ENCODE measurements at places on chromosomes 4 and X.

DNA sequence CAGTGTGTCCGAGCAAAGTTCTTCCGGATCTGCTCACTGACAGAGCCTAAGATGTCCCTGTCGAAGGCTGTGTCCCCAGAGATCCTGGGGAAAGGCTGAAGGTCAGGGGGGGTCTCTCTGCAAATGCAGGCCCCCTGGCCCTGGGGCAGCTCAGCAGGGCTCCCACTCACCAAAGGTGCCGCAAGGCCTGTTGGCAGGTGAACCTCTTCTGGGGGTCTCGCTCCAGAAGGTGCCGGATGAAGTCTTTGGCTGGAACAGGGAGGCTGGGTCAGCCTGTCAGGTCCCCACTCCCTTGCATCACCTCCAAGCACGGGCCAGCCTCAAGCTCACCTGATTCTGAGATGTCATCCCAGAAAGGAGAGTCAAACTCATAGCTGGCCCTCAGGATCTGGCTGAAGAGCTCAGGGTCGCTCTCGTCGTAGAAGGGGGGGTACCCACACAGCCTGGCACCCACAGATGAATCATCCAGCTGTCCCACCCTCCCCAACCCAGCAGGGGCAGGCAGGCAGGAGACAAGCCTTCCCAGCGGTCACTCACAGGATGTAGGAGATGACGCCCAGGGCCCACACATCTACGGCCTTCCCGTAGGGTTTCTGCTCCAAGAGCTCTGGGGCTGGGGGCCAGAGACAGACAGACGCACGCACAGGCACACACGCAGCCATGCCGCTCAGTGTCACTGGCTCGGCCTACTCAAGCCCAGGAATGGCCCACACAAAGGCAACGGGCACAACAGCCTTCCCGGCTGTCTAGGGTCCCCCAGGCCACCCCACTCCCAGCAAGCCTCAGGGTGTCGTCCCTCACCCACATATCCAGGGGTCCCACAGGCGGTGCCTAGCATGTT, 2.6 kb downstream of the PNCK start:
- peaks cover 41% of the 10 kb centered on the region for H3K27me3 ChIP-seq
- no peak overlapping the region for H3K4me3 ChIP-seq
- no peak for DNase-seq
- H3K4me1 ChIP-seq: peaks cover 13% of the 10 kb centered on the region

- no peaks in the 10 kb centered on the region for H3K36me3 ChIP-seq
- peak overlapping the region; percentile 60 for H3K4me3 ChIP-seq
- peaks cover 84% of the 10 kb centered on the region for H3K27me3 ChIP-seq
- H3K27ac ChIP-seq: no peak overlapping the region
- H3K4me1 ChIP-seq: no peaks in the 10 kb centered on the region
- no peak for DNase-seq
Measured at GRCh38 chr4:52751487-52751911, 274 bp upstream of the ERVMER34-1 start.

- no peaks in the 10 kb centered on the region for H3K27me3 ChIP-seq
- no peak overlapping the region for H3K27ac ChIP-seq
- no peak for DNase-seq
- H3K4me1 ChIP-seq: no peaks in the 10 kb centered on the region
- H3K36me3 ChIP-seq: no peaks in the 10 kb centered on the region
Measured at GRCh38 chr4:141389649-141390048, 169.0 kb downstream of the ZNF330 start.

DNA sequence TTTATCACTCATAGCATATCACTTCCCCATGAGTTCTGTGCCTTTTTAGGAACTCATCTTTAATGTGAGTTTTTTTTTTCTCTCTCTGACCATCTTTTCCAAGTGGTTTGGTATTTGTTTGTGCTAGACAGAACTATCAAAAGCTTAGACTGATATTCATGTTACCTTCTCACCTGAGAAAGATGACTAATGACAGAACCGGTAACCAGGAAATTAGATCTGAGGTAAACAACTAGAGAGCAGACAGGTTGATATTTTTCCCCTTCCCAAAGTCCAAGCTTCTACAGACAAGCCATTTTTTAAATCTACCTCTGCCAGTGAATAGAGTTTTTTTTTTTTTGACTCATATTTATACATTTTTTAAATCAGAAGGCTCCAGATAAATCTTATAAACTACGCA, 17.0 kb upstream of the SRD5A3 start:
- H3K27ac ChIP-seq: no peak overlapping the region
- no peak overlapping the region for H3K4me3 ChIP-seq
- no peak for DNase-seq
- H3K36me3 ChIP-seq: no peaks in the 10 kb centered on the region
- no peaks in the 10 kb centered on the region for H3K4me1 ChIP-seq

- no peak overlapping the region for H3K27ac ChIP-seq
- no peaks in the 10 kb centered on the region for H3K4me1 ChIP-seq
- no peak for DNase-seq
- H3K27me3 ChIP-seq: peaks cover 21% of the 10 kb centered on the region
- no peaks in the 10 kb centered on the region for H3K36me3 ChIP-seq
- no peak overlapping the region for H3K4me3 ChIP-seq
Measured at GRCh38 chr4:78213218-78213617, 156.1 kb downstream of the FRAS1 start.

GRCh38 chrX:108245462-108245861, 153.9 kb downstream of the ATG4A start:
- no peaks in the 10 kb centered on the region for H3K4me1 ChIP-seq
- no peak overlapping the region for H3K4me3 ChIP-seq
- no peak overlapping the region for H3K27ac ChIP-seq

DNA sequence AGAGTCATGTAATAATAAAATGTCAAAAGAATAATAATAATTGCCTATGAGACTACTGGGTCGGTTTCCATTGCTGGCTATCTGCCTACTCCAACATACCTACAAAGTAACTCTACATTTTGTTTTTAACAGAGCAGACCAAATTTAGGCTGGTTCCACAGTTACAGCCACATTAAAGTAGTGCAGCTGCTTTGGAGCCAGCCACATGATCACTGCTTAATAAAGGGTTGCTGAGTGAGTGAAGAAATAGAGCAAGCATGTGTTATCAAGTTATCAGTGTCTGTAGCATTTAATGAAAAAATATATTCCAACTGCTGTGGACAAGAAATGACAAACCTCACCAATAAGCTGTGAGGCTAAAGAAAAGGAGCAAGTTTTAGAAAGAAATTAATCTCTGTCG, 782.3 kb downstream of the PCDH18 start:
- H3K4me1 ChIP-seq: no peaks in the 10 kb centered on the region
- no peak overlapping the region for H3K4me3 ChIP-seq
- no peaks in the 10 kb centered on the region for H3K27me3 ChIP-seq
- no peak for DNase-seq
- no peaks in the 10 kb centered on the region for H3K36me3 ChIP-seq

DNA sequence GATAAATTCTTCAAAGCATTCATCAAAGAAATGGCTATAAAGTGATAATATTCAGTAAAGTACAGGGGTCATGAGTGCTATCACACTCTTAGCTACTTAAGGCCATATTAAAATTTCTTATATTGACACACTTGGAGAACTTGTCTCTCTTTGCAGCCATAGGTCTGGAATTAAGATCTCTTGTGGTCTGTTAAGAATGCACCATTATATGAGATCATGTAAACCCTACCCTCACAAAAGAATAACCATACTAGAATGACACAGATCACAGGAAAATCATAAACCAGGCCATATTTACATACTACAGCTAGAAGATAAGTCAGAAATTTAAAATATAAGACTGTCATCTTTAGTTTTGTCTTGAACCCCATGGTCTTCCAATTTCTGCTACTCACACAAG, 434.3 kb downstream of the PDGFC start:
- H3K4me1 ChIP-seq: no peaks in the 10 kb centered on the region
- H3K36me3 ChIP-seq: no peaks in the 10 kb centered on the region

- H3K36me3 ChIP-seq: no peaks in the 10 kb centered on the region
- H3K27me3 ChIP-seq: no peaks in the 10 kb centered on the region
- no peak overlapping the region for H3K4me3 ChIP-seq
- H3K27ac ChIP-seq: no peak overlapping the region
- H3K4me1 ChIP-seq: no peaks in the 10 kb centered on the region
Measured at GRCh38 chr4:92678292-92678691, 374.5 kb downstream of the GRID2 start.

DNA sequence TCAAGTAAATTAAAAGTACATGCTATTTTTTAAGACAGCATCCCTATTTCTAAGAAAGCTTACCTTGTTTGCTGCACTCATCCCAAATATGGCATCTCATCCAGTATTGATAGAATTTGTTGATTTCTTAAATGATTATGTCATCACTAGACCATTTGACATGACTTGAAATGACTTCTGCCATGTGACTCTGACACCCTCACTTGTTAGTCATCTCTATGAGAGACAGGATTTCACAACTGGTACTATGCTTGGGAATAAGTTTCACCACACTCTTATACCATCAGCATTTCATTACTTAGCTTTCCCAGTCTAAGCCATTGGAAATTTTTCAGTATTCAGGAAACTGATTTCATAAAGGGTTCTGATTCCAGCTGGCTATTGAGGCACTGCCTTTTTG, 55.3 kb downstream of the TMPRSS11F start:
- no peaks in the 10 kb centered on the region for H3K27me3 ChIP-seq
- H3K36me3 ChIP-seq: no peaks in the 10 kb centered on the region
- no peak for DNase-seq
- H3K4me1 ChIP-seq: no peaks in the 10 kb centered on the region

DNA sequence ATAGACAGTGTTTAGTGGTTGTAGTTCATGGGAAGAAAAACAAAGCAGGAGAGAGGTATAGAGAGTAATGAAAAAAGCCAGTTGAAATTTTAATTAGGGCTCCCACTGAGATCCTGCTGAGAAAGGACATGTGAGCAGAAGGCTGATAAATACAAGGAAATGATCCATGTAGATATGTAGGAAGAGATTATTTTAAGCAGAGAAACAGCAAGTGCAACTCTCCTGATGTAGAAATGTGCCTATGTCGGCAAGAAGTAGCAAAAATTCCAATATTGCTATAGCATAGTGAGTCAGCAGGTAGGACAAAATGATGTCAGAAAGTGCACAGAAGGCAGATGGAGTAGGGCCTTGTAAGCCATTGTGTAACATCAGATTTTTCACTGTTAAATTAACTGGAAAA, 1027.3 kb downstream of the PCDH18 start:
- H3K27me3 ChIP-seq: no peaks in the 10 kb centered on the region
- no peak overlapping the region for H3K4me3 ChIP-seq
- no peaks in the 10 kb centered on the region for H3K4me1 ChIP-seq
- DNase-seq: no peak
- H3K27ac ChIP-seq: no peak overlapping the region

- H3K27ac ChIP-seq: peak overlapping the region; percentile 97
- H3K27me3 ChIP-seq: no peaks in the 10 kb centered on the region
- peak overlapping the region; percentile 93 for H3K4me3 ChIP-seq
- H3K4me1 ChIP-seq: peaks cover 61% of the 10 kb centered on the region
- H3K36me3 ChIP-seq: peaks cover 48% of the 10 kb centered on the region
Measured at GRCh38 chr4:82372517-82373485, 990 bp downstream of the HNRNPD start.

- no peak for DNase-seq
- H3K4me1 ChIP-seq: no peaks in the 10 kb centered on the region
- no peak overlapping the region for H3K4me3 ChIP-seq
- peaks cover 22% of the 10 kb centered on the region for H3K27me3 ChIP-seq
Measured at GRCh38 chr4:129342819-129343408, 247.0 kb downstream of the C4orf33 start.

DNA sequence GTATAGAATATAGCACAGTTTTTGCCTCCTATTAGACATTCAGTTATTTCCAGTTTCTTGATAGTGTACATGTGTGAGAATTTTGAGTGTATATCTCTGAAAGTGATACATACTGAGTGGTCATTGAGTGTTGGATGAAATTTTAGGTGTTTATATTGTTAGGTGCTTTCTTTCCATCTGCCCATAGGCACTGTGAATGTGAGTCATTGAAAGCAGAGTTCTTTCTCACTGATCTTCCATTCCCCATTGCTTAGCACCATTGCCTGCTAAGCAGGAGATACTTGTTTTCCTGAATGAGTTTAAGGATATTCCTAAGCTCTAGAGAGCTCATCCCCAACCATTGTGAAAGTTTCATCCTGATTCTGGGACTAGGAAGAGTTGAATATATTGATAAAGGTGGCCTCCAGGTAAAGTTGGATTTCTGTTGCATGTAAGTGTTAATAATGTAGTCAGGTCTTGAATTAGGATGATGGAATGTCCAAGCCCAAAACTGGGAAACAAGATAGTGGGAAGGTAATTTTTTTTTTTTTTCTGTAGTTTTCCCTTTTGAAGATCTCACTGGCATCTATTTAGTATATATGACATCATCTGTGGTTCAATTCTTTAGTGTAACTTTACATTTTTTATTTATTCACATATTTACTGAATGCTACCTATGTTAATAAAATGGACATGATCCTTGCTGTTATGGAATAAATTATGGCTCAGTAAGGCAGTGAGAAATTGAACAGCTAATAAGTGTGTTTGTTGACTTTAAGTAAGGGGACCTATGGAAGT, 22.1 kb downstream of the UBE2K start:
- H3K27ac ChIP-seq: peak overlapping the region; percentile 1
- no peak overlapping the region for H3K4me3 ChIP-seq
- no peaks in the 10 kb centered on the region for H3K27me3 ChIP-seq
- DNase-seq: no peak
- H3K36me3 ChIP-seq: peaks cover 7% of the 10 kb centered on the region

- H3K4me1 ChIP-seq: peaks cover 41% of the 10 kb centered on the region
- no peak for DNase-seq
- H3K27me3 ChIP-seq: no peaks in the 10 kb centered on the region
- H3K4me3 ChIP-seq: no peak overlapping the region
- no peaks in the 10 kb centered on the region for H3K36me3 ChIP-seq
Measured at GRCh38 chrX:51825436-51825835, 68.0 kb upstream of the MAGED1 start.

- H3K4me1 ChIP-seq: no peaks in the 10 kb centered on the region
- no peak for DNase-seq
- H3K36me3 ChIP-seq: no peaks in the 10 kb centered on the region
- H3K4me3 ChIP-seq: peak overlapping the region; percentile 32
Measured at GRCh38 chrX:37684973-37685372, 618 bp upstream of the XK start.

- no peaks in the 10 kb centered on the region for H3K4me1 ChIP-seq
Measured at GRCh38 chr4:19748519-19749479, 502.9 kb upstream of the SLIT2 start.

- no peak for DNase-seq
- no peaks in the 10 kb centered on the region for H3K4me1 ChIP-seq
- H3K36me3 ChIP-seq: peaks cover 4% of the 10 kb centered on the region
- no peaks in the 10 kb centered on the region for H3K27me3 ChIP-seq
- no peak overlapping the region for H3K4me3 ChIP-seq
Measured at GRCh38 chr4:82746705-82747574, 51.7 kb downstream of the SCD5 start.
